ENCODE measurements at places on chromosomes 5 and 9.

DNA sequence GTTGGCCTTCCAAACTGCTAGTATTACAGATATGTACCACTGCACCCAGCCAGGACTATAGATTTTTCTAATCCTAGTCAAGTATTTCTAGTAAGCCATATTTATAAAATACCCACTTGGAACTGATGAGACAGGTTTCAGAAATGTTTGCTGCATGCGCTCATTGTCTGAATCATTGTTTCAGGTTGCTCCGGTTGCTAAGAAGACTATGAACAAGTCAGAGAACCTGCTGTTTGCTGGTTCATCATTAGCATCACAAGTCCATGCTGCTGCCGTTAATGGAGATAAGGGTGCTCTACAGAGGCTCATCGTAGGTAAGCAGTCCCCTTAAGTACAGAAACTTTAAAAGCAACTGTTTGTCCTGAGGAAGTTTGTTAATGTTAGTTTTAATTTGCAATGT lies 5.3 kb downstream of the INVS start:
- DNase-seq: no peak

DNA sequence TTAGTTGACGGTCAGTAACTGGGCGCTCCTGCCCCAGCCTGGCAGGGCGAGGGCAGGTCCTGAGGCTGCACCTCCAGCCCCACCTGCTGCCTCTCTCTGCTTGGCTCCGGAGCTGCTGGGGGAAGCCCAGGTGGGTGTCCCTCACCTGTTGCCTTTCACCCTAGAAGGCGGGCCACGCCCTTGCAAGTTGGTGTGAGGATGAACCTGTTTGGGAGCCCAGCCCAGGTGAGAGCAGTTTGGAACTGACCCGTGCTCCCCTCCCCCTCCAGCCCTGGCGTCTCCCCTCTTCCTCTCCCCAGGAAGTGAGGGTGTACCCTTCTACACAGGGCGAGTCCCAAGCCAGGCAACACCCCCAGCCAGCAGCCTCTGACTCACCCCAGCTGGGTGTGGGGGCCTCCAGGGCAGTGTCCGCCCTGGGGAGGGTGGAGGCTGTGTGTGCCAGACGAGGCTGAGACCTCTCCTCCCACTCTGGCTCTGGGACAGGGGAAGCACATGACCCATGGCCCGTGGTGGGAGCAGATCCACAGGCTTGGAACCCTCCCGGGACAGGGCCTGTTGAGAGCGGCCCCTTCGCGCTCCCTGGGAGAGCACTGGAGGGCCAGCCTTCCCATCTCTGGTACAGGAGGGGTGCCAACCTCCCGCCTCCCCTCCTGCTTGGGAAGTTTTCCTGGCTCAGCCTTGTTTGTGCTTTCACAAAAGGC lies 10.4 kb downstream of the LRRC8A start:
- no peak for DNase-seq

DNA sequence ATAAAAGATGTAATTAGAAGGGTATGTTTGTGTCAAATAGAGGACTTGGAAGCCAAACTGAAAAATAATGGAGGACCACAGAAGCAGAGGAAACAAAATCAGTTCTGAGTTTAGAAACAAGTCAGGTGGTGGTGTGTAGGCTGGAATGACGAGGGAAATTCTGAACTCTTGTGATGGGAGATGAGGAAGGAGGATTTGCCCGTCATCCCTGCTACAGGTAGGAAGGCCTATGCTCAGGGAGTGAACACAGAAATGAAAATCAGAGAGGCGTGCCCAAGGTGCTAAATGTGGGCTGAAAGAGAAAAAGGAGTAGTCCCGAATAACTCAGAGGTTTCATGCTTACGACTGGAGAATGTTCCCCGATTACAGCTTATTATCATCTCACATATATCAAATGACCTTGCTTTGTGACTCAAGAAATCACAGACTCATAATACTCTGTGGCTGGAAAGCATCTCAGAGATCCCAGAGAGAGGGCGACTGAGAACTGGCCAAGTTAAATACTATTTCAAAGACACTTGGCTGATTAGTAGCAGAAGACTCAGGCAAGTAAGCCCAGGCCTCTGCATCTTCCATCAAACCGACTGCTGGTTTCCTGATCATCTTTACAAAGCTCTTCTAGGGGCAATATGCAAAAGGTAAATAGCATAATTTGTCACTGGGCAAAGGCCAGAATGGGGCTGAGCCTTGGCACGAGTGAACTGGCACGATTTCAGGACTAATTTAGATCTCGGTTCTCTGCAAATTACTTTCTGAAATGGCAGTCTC lies 126.0 kb downstream of the SUSD1 start:
- no peak for DNase-seq

DNA sequence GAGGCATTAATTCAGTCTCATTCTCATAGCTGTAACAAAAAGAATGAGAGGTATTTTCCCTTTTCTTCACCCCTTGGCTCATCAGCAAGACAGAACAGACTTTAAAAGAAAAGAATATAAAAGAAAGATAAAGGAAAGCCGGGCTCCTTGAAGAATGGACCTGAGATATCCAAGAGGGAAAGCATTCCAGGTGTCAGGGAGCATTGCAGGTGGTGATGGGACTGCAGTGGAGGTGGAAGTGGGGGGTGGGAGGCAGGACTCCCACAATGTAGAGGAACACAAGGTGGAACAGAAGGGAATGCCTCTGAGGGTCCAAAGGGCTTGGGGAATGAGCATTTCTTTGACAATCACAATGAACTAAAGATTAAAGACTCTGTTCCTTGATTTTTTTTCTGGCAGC lies 10.7 kb upstream of the PUM3 start:
- no peak for DNase-seq

DNA sequence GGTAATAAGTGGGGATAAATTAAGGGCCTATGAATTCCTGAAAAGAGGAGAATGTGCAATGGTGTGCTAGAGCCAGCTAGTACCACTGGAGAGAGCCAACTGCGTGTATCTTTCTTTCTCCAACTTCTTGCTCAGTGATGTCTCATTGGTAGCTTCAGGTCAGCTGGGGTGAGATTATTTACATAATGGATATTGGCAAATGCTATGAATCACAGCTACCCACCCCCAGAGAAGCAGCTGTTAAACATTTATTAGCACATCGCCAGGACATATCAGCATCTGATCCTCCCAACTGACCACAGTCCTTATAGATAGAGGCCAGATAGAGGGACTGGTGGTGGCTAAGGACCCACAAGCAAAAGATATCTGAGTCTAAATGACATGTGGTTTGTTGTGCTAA lies 421.3 kb downstream of the ACTL7B start:
- no peak for DNase-seq

- DNase-seq: no peak
Measured at GRCh38 chr5:171355302-171355724, 32.3 kb upstream of the NPM1 start.

DNA sequence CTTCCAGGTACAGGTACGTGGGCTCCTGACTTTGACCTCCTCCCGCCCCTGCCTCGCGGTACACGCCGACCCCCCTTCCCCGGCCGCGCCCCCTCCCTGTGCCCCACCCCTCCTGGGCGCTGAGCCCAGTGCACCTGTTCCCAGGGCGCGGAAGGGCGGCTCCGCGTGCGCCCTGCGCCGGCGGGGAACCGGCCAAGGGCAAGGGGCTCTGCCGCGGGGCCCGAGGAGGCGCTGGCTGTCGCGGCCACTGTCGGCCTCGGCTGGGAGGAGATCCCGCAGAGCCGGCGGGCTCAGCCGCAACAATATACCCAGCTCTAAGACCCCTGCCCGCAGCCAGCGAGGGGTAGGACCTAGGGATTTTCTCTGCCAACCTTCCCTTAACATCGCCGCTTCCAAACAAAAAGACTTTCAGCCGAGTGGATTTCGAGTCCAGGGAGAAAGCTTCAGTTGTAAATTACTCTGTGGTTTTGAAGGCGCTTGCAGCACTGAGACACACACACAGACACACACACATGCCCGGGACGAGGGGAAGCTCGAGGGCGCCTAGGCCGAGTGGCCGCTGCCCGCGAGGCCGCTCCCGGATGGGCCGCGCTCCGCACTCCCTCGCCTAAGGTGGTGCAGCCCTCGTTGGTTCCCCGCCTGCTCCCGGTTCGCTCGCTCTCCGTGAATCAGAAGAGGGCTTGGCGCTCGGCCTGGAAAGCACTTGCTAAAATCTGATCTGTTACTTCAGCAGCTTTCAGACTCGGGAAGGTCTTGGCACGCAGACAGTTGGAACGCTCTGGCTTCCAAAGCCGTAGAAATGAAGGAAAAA lies 1.2 kb downstream of the FGF18 start:
- no peak for DNase-seq
